ENCODE measurements at places on chromosomes 2 and 18.

- DNase-seq = no peak
Observed at GRCh38 chr18:14086458-14087231, 45.6 kb downstream of the ZNF519 start.

DNA sequence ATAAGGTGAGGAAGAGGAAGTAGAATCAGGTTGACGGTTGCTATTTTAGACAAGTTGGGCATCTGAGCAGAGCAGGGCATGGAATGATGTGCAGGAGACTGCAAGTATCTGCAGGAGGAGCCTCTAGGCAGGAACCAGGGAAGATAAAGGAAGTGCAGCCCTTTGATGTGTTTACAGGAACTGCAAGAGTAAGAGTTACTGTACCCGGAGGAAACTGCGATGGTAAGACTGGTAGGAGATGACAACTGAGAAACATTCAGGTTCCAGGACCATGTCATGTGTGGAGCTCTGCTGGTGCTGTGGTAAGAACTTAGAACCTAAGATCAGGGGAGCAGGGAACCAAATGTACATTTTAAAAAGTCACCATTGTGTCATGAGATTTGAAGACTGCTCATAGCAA lies 134.3 kb upstream of the STON1 start:
- peak; percentile 8 for DNase-seq

DNA sequence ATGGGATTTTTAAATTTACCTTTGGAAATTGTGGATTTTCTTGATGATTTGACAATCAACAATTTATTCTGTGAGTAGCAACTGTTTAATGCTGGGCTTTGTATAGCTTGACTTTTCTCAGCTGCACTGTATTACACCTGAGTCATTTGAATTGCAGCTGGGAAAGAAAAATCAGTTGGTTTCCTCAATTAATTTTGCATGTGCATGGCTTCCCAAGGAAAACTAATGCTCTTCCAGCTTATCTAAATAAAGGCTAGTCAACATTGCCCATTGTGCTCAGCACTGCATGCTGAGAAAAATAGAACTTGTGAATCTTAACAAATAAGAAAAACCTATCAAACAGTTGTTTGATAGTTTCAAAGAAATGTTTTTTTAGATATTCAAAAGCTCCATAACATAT lies 268.3 kb upstream of the CDH20 start:
- DNase-seq = no peak

- peak; percentile 6 for DNase-seq
Observed at GRCh38 chr2:79219383-79219988, 59.9 kb upstream of the REG3A start.

DNA sequence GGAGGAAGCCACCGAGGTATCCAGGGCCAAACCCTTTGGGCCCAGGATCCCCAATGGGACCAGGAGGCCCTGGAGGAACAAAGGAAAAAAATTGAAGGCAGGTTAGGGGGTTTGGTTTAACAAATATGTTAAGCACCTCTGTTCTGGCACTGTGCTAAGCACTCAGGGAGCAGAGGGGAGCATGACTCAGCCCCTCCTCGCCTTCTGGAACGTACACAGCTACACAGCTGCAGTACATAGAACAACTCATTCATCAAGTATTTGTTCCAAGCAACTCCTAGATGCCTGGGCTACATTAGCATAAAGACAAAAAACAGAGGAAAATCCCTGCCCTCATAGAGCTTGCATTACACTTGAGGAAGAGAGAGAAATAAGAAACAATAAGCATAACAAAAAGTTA lies 153.6 kb downstream of the COL4A4 start:
- no peak for DNase-seq

GRCh38 chr2:69827796-69828540 lies 1.5 kb upstream of the GMCL1 start:
- no peak for DNase-seq

- DNase-seq = no peak
Observed at GRCh38 chr2:241680044-241680443, 6.6 kb downstream of the DTYMK start.

DNA sequence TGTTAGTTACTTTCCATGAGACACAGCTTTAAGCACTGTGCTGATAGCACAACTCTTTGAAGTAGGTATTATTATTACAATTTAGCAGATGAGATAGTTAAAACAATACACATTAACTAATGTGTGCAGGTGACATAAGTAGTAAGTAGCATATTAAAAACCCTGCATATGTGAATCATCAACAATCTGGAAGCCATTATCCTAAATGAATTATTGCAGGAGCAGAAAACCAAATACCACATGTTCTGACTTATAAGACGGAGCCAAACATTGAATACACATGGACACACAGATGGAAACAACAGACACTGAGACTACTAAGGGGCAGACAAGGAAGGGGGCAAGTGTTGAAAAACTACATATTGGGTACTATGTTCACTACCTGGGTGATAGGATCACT lies 300.3 kb upstream of the GULP1 start:
- no peak for DNase-seq

DNA sequence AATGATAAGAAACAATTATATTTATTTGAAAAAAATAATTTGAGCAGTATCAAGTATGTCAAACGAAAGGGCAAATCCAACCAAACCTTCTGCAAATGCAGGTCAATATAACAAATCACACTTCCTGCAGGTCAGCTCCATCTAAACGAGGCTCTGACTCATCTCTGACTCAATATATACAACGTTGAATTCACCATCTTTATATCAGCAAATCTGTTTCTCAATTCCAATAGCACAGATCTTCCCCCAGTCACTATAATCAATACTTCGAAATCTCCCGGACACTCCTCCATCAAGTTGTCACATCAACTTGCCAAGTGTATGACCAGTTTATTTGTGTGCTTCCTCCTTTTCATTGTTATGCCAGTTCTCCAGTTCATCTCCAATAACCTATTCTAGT lies 388.9 kb downstream of the ZEB2 start:
- DNase-seq = no peak

DNA sequence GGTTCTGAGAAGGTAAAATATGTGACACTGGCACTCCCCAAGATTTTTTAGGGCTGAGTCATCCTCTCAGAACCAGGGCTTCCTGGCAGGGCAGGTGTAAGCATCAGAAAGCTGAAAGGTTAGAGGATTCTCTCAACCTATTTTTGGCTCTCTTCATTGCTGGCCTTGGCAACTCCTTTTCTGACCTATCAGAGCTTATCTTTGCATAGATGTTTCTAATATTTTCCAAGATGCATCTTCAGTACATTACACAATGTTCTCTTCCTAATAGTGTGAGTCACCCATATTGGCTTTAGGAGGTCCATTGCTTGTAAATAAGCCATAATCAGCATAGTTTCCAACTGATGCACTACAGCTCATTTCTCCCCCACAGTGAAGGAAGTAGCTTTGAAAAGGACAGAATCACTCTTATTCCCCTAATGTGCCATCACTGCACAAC lies 2008.4 kb upstream of the PIK3C3 start:
- DNase-seq = no peak

- DNase-seq = no peak
Observed at GRCh38 chr2:127536707-127537541, 1.4 kb downstream of the MYO7B start.

DNA sequence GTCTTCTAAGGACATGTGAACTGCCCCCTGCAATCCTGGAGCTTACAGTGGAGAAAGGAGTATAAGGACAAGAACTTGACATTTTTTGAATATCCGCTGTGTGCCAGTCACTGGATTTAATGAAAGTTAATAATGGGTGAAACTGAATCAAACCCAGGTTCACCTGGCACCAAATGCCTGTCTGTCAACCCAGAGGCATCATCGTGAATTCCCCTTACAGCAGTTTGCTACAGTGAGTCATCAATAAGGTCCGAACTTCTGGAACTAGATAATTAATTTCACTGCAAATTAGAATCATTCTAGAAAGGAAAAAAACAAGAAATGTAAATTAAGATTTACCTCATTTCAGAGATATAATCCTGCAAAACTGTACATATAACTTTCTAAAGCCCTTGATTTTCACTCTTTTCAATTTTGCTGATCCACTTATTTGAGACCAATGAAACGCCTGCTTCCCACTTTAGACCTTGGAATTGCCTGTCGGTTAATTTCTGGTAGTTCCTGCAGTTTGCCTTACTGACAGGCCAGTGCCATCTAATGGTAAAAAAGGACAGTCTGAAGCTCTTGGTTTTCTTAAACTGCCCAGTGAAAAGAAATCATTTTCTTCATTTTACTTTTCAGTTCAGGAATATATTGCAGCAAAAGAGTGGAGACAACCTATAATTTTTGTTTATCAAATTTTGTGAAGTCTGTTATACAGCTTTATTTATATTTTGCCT lies 8.2 kb downstream of the DSG2 start:
- DNase-seq = no peak

All from CD4-positive, alpha-beta T cell treated with Interleukin-2 at 100 ng/mL for 4 hours (primary cell).